Tongue (tissue), 3 donors: ENCODE measurements at places on chromosomes 6 and 20. TPM values are rescaled to one million over a fixed set of nuclear protein-coding genes. Genes with fewer than 3 reads are reported as not detected.

SNX9 gene
- total RNA-seq, result 40.7 TPM

GRCh38 chr6:88945415-88946008, 17.9 kb downstream of the RNGTT start:
- no peak for DNase-seq

PTCRA gene
- total RNA-seq, result 1.8 TPM

HSPA1A gene
- total RNA-seq, result 698 TPM

- no peak for DNase-seq
Observed at GRCh38 chr6:92806254-92806653, 613.1 kb downstream of the EPHA7 start.

- DNase-seq, result no peak
Observed at GRCh38 chr6:34022250-34022872, 123.5 kb downstream of the GRM4 start.

DNA sequence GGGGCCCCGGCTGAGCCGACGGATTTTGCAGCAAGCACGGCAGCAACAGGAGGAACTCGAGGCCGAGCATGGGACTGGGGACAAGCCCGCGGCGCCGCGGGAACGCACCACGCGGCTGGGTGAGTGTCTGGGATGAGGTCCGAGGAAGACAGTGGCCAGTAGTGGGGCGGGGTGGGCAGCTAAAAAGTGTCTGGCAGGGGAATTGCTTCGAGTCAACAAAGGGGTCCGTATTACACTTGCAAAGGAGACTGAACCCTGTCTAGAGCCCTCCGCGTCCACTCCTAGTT, 356 bp downstream of the BYSL start:
- DNase-seq, result no peak

WFDC10B gene
- not detected for total RNA-seq

- DNase-seq, result no peak
Observed at GRCh38 chr6:15539722-15540270, 123.0 kb downstream of the DTNBP1 start.

GRCh38 chr6:140653972-140654371, 1279.5 kb upstream of the CITED2 start:
- no peak for DNase-seq

- DNase-seq, result no peak
Observed at GRCh38 chr6:44446626-44447300, 59.3 kb downstream of the CDC5L start.

DNA sequence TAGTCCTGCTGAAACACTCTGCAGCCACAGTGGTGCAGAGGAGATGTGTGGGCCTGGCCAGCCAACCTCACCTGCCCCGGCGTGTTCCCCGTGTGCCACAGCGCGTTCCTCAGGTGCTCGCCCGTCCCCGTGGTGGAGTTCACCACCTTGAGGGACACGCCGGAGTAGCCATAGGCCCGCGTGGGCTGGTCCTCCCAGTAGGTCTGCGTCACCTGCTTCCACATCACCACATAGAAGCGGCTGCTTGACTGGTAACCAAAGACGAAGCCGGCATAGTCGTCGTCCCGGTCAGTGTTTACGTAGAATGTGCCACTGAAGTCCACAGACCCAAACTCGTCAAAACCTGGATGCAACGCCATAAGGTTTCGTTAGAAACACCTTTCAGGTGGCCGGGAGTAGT, 31.5 kb downstream of the THBS2 start:
- no peak for DNase-seq

GRCh38 chr6:42394881-42395620, 56.7 kb downstream of the TRERF1 start:
- DNase-seq, result no peak

METTL24 gene
- 3.5 TPM for total RNA-seq

GRCh38 chr6:133788556-133788955, 100.4 kb upstream of the TCF21 start:
- DNase-seq, result no peak
